Stomach (tissue), 19 donors: ENCODE measurements at places on chromosomes 2 and 18. TPM values are rescaled to one million over a fixed set of nuclear protein-coding genes. Genes with fewer than 3 reads are reported as not detected.

DNA sequence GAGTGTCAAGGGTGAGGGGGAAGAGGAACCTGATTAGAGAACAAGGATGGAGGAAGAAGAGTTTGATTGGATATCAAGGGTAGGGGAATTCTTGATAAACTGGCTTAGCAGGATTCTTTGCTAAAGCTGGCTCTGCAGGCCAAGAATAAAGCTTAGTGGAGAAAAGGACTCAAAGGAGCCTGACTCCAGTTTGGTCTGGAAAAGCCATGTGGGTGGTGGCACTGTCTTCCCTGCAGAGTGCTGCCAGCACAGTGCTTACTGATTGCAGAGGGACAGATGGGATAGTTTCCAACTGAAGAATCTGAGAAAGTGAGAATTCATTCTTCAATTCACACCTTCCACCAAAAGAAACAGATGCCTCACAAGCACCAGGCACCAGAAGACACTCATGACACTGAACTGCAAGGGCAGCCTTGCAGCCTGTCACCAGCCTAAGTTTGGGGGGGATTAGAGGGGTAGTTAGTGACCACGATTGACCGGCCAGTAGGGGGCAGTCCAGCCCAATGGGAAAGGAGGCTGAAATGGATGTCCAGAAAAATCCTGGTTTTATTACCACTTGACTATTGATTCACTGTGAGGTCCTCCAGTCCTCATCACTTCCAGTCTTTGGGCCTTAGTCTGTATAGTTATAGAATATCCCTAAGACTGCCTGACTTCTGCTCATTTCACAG, 334.5 kb downstream of the SMAD2 start:
- no peak for DNase-seq

Gene KLHL29
- total RNA-seq, result 3.6 TPM

GRCh38 chr2:3193443-3194330, 183.9 kb downstream of the EIPR1 start:
- DNase-seq, result no peak

Gene SPP2
- total RNA-seq, result not detected

Gene WIPF1
- total RNA-seq, result 28.3 TPM

- no peak for DNase-seq
Measured at GRCh38 chr2:160111951-160112798, 49.8 kb upstream of the PLA2R1 start.

Gene NAT8
- not detected for total RNA-seq

GRCh38 chr2:39118786-39119499, 1.9 kb downstream of the SOS1 start:
- DNase-seq, result no peak

DNA sequence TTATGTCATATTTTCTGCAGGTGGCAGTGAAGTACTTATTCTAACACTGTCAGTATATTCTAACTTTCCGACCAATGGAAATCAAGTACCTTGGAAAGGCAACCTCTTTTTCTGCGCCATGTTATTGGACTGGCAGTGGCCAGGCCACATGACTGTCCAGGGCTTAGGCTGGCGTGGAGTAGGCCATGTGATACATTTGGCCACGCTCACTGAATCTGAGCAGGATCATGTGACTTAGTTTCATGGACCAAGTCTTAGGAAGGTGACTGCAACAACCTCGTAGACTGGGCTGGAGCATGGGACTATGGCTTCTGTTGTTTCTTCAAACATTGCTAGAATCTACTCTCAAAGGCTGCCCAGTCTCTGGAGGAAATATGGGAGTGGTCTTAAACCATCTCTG, 60.4 kb upstream of the HAAO start:
- no peak for DNase-seq

Gene OSR1
- 10.7 TPM for total RNA-seq

GRCh38 chr18:55237660-55238059, 278.4 kb upstream of the CCDC68 start:
- DNase-seq, result no peak

- DNase-seq, result no peak
Measured at GRCh38 chr2:171836146-171836910, 57.7 kb downstream of the SLC25A12 start.

Gene MOCOS
- 4.1 TPM for total RNA-seq

GRCh38 chr2:113895301-113895700, 5.4 kb downstream of the ACTR3 start:
- DNase-seq, result no peak

DNA sequence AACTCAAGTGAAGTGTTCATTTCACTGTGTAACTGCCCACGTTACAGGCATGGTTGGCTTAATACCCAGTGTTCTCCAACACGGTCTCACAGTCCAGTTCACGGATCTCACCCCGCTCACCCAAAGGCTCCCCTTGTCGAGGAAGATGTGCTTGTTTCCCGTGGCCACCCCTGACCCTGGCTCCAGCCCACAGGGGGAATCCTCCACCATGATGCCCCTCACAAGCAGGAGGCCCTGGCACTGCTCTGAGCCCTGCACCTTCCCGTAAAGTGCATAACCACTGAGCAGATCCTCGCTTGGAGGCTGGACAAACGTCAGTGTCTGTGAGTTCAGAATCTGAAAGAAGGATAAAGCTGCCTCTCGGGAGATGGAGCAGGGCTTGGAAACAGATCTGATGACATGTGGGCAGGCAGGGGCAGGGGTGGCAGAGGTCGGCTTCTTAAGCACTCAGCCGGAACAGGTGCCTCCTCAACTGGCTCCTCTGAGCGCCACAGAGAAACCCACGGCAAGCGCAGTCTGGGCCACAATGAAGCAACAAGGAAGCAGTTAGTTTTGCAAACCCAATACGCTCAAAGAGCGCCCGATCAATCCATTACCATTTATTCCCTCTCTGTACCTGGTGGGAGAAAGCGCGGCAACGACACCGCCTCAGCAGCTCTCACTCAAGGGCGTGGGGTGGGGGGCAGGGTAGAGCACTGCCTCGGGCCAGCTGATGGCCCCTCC, 17.6 kb downstream of the HDAC4 start:
- no peak for DNase-seq

DNA sequence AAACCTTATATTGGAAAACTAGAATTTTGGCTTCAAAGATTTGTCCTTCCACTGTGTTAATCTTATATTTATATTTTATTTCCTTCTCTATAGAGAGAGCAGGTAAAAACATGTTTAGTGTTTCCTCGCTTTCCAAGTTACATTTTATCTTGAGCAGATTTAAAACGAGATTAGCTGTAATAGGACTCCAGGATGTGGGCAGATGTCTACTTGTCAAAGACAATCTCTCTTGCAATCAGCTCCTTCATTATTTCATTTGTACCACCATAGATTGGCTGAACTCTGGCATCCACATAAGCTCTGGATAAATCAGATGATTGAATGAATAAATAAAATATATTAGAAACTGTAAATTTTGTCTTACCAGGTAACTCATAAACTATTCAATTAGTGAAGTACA, 17.5 kb upstream of the KANSL1L start:
- no peak for DNase-seq

Gene VIT
- 8.3 TPM for total RNA-seq

Gene FBXO15
- total RNA-seq, result 31.0 TPM

Gene SRD5A2
- total RNA-seq, result not detected

GRCh38 chr2:126752876-126753275, 96.9 kb downstream of the GYPC start:
- no peak for DNase-seq

GRCh38 chr18:54671291-54671881, 80.3 kb downstream of the DYNAP start:
- DNase-seq, result no peak

DNA sequence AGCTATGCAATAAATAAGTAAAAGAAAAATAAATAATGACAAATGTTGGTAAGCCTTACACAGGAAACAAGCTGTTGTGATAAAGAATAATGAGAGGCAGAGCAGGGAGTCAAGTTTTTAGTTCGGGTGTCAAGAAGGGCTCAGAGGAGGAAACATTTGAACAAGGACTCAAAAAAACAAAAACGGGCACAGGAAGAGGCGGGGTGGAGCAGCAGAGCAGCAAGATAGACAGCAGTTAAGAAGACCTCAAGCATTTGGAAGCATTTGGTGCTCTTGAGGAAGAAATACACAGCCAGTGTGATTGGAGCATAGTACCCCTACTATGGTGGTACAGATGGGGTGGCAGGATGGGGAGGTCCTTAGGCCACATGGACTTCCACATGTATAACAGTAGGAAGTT, 2.8 kb downstream of the TMEM169 start:
- no peak for DNase-seq

- DNase-seq, result no peak
Measured at GRCh38 chr2:234409590-234409989, 87.3 kb downstream of the ARL4C start.

DNA sequence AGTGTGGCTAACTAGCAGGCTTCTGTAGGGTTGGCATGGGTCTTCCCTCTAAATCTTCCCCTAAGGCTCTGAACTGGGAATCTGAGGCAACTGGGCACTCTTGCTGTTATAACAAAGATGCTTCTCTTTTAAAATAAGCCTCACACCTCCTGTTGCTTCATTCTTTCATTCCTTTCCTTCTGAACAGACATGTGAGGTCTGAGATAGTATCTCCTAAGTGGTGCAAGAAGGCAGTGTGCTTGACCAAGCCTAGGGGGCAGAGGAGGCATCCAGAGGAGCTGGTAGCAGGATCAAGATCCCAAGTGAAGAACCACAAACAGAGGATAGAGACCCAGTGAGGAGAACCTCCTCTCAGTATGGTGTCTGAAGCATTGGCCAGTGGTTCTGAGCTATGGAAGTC, 90.9 kb downstream of the TTC27 start:
- no peak for DNase-seq

Gene BOLL
- not detected for total RNA-seq

- peak; percentile 74 for DNase-seq
Measured at GRCh38 chr2:134774786-134775641, 56.2 kb upstream of the TMEM163 start.

DNA sequence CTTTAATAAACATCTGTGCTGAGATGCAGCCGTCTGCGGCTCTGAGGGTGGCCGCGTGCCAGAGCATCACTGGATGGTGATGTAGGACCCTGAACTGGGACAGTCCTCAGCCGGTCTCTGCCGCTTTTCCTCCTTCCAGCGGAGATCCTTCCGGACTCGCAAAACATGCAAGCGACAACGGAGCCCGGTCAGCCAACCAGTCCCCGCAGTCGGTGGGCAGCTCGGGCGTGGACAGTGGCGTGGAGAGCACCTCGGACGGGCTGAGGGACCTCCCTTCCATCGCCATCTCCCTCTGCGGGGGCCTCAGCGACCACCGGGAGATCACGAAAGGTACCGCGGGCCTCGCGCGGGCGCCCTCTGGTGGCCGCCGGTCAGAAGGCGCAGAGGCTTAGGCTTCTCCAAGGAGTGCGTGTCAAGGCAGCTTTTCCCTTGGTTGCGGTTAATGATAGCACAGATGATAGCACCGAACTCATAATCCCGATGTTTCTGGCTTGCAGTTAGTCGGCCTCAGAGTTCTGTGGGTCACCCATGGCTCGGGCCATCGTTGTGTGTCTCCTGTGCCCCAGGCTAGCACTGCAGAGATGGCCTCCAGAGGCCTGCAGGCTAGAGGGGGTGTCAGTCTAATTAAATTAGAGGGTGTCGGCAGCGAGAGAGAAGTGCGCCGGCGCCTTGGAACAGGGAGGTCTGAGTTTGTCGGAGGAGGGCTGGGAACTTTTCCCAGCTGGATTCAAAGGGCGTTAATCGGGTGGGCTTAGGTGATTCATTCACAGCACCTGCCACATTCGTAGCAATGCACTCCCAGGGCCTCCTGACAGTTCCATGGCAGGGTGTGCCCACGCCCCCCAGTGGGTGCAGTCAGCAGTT, 38.5 kb downstream of the LPIN1 start:
- DNase-seq, result peak; percentile 81

Gene ALPI
- not detected for total RNA-seq

Gene FNDC4
- total RNA-seq, result 5.0 TPM

DNA sequence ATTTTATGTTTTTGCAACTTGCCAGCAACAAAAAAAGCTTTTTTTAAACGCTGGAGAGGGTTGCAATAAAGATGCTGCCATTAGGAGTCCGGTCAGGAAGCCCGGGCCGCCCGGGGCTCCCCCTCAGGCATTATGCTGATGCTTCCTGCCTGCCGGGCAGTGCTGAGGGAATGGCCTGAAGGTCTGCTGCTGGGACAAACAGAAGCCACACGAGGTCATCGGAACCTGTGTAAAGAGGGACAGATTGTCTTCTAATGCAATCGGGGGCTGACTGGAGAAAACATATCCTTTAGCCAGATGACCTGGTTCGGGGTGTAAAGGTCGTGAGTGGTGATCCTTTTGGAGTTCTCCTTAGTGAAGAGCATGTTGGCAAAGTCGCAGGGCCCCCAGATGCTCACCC, 2.3 kb downstream of the IMPA2 start:
- DNase-seq, result no peak

DNA sequence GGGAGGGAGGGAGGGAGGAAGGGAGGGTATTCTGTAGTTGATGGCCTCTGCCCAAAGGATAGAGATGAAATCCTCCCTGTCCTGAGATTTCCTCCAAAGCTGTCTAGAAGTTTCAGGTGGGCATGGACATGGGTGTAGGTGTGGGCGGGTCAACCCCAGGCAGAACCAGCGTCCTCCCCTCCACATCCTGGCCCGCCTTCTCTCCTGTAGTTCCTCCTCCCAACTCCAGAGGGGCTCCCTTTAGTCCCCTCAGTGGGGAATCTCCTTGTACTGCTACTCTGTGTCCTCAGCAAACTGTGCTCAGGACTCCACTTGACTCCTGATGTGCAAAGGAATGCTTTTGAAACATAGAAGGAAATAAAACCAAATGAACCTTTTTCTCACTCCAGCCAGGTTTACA, 88.1 kb downstream of the MRPS9 start:
- no peak for DNase-seq

Gene RPIA
- 26.8 TPM for total RNA-seq

GRCh38 chr2:144541396-144541795, 21.5 kb upstream of the ZEB2 start:
- no peak for DNase-seq

DNA sequence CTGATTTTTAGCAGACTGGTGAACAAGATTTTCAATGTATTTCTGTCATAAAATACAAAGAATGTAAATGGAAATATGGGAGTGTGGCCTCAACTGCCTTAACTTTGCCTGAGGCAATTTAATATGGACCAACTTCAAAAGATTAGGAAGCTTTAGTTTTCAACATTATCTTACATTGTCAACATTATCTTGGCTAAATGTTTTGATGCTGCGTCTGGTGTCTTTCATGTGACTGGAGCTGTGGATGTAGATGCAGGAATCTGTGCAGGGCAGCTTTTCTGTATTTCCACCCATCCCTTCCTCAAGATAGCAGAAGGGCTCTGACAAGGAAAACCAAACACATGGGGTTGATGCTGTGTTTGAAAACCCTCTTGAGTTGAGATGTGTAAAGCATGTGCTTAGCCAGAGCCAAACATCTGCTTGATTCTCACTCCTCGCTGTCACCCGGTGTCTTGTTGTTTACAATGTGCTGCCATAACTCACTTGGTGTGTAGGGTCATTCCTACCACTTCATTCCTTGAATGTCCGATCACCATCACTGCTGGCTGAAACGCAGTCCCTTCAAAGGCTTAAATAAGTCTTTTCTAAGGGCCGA, 33.0 kb downstream of the COPS8 start:
- no peak for DNase-seq

- DNase-seq, result no peak
Measured at GRCh38 chr2:33512112-33512511, 35.7 kb downstream of the RASGRP3 start.

Gene HAAO
- total RNA-seq, result not detected
